ENCODE measurements at places on chromosomes 6 and 20.

DNA sequence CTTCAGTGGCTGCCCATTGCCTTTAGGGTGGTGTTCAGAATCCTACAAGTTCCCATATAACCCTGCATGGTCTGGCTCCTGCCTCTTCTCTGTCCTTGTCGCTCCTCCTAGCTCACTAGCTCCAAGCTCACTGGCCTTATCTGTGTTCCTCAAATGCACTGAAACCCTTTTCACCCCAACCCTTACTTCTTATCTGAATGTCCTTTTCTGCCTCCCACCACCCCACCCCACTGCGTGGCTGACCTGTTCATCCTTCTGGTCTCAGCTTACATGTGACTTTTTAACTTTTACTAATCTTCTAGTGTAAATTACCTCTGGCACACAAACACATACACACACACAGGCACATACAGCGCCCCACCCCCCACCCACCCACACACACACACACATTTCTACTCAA is 41.0 kb upstream of the GLP1R start:
- no peak for DNase-seq

DNA sequence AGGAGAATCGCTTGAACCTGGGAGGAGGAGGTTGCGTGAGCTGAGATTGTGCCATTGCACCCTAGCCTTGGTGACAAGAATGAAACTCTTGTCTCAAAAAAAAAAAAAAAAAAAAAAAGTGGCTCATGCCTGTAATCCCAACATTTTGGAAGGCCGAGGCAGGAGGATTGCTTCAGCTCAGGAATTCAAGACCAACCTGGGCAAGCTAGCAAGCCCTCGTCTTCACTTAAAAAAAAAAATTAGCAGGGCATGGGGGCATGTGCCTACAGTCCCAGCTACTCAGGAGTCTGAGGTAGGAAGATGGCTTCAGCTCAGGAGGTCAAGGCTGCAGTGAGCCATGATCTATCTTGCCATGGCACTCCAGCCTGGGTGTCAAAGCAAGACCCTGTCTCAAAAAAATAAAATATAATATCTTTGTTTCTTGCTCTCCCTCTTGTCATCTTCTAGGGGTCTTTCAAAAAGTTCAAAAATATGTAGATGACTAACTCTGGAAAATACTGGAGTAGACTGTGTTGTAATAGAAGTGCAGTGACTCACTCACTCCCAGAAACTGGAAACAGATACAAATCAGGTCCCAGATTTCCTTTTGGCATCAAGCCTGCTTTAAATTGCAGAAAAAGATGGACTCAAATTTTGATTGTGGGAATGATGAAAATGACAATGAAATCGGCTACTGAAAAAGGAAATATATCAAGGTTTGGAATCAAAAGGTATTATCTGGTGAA is 2.8 kb upstream of the GINM1 start:
- no peak for DNase-seq

DNA sequence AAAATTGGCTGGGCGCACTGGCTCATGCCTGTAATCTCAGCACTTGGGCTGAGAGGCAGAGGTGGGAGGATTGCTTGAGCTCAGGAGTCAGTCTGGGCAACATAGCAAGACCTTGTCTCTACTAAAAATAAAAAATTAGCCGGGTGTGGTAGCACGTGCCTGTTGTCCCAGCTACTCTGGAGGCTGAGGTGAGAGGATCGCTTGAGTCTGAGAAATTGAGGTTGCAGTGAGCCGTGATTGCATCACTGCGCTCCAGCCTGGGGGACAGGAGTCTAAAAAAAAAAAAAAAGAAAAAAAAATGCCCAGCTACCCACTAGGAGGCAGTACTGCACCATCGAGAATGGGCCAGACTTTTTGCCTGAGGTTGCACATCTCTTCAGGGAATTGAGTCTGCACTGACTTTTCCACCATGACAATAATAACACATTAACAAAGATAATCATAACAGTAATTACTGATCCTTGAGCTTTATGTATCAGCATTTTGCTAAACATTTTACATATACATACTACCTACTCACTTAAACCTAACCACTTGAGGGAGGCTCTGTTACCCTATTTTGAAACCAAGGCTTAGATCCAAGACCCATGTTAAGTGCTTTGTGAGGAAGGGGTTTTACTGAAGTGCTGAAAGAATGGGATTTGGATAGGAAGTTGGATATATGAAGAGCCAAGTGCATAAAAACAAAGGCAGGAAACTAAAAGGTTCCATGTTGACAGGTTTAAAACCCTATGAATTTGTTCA is 21.0 kb downstream of the SRSF3 start:
- DNase-seq = no peak

GRCh38 chr20:36177716-36178115 is 23.2 kb downstream of the EPB41L1 start:
- DNase-seq = no peak

- no peak for DNase-seq
These were observed 3.3 kb upstream of the BIRC7 start for GRCh38 chr20:63232235-63233060.

GRCh38 chr6:89895276-89895874 is 1.1 kb downstream of the GJA10 start:
- DNase-seq = no peak

- DNase-seq = no peak
These were observed 93.6 kb downstream of the KIF16B start for GRCh38 chr20:16479666-16480065.

- no peak for DNase-seq
These were observed 857.6 kb upstream of the SLC35B3 start for GRCh38 chr6:9292975-9293374.

- no peak for DNase-seq
These were observed 45.6 kb upstream of the MAN1A1 start for GRCh38 chr6:119395192-119395591.

DNA sequence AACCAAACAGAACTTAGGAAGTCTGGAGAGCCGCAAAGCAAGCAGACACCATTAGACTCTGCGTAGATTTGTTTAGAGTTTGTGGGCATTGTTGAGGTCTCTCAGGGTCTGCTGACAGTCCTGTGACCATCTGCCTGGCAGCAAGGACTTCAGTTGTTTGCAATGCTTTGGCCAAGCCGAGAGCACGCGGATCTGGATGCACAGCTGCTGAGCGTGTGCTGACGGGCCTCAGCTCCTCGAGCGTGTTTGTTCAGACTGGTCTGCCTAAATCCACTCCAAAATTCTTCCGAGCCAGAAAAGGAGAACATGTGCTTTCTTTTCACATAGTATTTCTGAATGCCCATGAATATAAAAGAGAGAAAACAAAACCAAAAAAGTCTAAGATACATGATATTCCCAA is 159.0 kb downstream of the ZNF217 start:
- DNase-seq = no peak

GRCh38 chr6:89348372-89348771 is 4.2 kb downstream of the UBE2J1 start:
- no peak for DNase-seq

- DNase-seq = no peak
These were observed 662 bp downstream of the ZNF343 start for GRCh38 chr20:2507875-2508630.

- DNase-seq = no peak
These were observed 5.8 kb upstream of the SRXN1 start for GRCh38 chr20:658731-659291.

GRCh38 chr6:147879031-147879580 is 370.6 kb downstream of the SAMD5 start:
- DNase-seq = no peak

GRCh38 chr20:53996584-53997486 is 73.6 kb downstream of the BCAS1 start:
- no peak for DNase-seq

DNA sequence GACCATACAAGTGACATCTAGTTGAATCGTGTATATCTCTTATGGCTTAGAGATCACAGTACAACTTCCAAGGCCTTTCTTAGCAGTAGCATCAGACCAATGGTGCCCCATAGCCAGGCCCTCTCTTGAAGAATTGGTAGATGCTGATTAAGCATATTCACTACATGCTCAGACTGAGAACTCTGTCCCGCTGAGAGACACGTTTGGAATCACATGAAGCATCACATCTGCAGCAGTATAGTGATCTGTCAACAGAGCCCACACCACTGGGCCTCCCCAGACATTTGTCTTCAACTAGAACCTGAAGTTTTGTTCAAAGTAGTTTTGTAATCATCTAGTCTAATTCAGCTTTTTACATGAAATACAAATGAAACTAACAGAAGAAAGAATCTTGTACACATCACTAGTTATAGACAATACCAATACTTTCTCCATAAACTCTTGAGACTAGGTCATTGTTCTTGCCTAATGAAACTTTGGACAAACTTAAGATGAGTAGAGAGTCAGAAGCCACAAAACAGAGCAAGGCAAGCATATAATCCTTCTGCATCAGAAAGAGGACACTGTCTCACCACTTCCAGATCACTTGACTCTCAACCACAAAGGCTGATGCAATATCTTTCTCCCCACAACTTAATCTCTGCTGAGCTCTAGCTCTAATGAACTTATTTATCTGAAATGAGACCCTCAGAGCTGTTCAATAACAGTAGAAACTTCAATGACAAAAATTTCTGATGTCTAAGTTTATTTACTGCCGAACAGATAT is 182.7 kb downstream of the TBX18 start:
- no peak for DNase-seq

- DNase-seq = no peak
These were observed 20.4 kb downstream of the SIRPD start for GRCh38 chr20:1536893-1537730.

GRCh38 chr20:47427746-47428145 is 71.2 kb upstream of the ZMYND8 start:
- DNase-seq = no peak

- DNase-seq = no peak
These were observed 33.4 kb downstream of the NCOA3 start for GRCh38 chr20:47535088-47535487.

GRCh38 chr6:21596949-21597682 is 3.6 kb downstream of the SOX4 start:
- DNase-seq = no peak

GRCh38 chr6:105993341-105994117 is 92.6 kb upstream of the PRDM1 start:
- no peak for DNase-seq
